ENCODE measurements at places on chromosomes 3 and 15.

DNA sequence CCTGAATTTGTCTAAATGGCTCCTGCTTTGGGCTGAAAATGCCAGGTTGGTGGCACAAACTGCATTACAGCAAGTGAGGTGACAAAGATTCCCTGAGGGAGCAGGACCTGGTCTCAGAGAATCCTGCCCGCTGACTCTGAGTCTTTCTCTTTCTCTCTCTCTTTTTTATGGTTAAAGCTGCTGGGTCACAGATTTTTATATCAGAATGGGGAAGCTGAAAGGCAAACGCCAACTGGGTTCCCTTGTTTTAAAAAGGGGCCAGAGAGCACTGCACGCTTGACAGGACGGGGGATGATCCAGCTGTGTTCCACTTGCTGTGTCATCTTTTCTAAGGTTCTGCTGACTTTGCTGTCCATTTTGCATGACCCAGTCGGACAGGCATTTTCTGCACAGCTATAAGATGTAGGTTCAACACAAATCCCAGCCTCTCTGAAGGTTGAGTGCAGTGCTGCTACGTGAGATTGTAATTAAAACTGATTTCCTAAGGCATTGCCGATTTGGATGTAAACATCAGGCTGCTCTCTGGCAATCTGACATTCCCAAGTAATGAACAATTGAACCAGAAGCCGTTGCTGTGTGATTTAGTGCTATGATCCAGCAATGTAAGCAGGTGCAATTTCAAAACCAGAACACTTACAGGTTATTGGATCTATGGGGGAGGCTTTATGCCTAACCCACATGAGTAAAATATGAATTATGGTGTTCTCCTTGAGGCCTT, 25.8 kb downstream of the ARHGEF3 start:
- DNase-seq, result no peak

GRCh38 chr15:45948181-45948621, 313.4 kb downstream of the SQOR start:
- DNase-seq, result no peak

DNA sequence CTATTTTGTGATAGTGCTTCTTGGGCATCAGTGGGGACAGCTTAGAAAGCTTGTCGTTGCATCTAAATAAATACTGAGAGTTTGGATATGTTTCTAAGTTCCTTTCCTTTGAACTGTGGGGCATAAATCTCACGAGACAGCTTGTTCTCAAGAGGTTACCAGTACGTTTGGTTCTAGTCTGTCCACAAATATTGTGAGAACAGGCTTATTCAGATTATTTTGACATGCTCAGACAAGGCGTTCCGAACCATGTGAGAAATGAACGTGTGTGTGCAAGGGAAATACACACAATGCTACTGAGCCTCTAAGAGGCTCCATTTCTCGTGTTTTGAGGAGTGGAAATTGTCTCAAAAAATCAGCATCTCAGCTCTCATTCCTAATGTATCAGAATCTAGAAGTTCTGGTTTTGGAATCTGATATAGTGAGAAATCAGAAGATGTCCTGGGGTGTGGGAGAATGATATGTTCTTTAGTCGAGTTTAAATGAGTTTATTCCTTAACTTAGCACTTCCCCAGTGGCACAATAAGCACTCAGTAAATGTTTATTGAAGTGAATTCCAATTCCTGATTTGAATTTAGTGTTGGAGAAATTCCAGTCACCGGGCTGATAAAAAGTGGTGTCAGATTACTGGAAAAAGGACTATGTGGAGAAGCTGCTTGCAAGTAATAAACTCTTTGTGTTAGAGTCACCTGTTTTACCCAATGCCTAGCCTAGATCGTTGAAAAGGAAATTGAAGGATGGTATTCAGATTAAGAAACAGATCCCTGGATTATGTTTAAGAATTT, 481.5 kb downstream of the LPP start:
- no peak for DNase-seq

- no peak for DNase-seq
Measured at GRCh38 chr3:180265551-180265950, 228.8 kb upstream of the PEX5L start.

DNA sequence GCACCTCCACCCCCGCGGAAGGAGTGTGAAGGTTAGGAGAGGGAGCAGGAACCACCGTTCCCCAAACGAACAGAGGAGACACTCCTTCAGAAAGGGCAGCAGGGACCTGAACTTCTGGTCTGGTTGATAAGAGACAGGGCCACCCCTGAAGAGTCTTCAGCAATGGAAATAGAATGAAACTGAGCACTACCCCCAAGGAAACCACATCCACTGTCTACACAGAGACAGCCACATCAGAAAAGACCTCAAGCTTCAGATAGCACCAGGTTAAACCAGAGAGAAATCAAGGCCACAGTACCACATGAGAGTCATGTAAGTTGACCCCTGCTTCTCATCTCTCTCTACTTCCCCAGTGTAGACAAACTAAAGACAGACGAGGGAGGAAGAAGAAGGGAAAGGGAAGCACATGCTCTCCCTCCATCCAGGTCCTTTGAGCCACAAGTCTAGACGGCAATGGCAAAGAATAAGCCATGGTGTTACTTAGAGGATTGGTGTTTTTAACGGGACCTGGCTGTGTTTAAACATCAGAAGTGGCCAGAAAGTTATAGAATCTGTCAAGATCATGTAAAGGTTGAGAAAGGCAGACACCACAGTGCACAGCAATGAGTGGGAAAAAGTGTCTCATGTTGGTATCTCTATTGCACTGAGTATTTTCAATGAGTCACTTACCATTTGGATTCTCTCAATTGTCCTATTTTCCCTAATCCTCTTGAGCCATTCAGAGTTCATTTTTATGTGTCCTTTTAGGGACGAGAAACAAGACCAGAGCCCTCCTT, 31.4 kb upstream of the CTNNB1 start:
- DNase-seq, result no peak

DNA sequence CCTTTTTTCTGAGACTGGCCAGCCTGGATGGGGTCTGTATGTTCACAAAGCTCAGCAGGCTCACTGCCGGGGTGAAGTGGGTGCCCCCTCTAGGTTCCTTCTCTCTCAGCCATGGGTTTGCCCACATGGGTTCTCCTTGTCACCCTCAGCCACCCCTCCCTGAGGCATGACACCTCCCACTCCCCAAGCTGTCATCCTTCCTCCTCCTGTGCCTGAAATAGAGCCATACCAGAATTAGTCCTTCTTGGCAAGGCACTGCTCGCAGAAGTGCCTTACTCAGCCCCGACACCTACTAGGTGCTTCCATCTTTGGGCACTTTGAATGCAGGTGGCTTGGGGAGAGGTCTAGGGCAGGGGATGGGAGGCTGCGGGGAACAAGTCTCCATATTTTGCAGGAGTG, 62.9 kb upstream of the SEC13 start:
- no peak for DNase-seq

GRCh38 chr3:197482001-197482400, 73.8 kb downstream of the BDH1 start:
- no peak for DNase-seq

DNA sequence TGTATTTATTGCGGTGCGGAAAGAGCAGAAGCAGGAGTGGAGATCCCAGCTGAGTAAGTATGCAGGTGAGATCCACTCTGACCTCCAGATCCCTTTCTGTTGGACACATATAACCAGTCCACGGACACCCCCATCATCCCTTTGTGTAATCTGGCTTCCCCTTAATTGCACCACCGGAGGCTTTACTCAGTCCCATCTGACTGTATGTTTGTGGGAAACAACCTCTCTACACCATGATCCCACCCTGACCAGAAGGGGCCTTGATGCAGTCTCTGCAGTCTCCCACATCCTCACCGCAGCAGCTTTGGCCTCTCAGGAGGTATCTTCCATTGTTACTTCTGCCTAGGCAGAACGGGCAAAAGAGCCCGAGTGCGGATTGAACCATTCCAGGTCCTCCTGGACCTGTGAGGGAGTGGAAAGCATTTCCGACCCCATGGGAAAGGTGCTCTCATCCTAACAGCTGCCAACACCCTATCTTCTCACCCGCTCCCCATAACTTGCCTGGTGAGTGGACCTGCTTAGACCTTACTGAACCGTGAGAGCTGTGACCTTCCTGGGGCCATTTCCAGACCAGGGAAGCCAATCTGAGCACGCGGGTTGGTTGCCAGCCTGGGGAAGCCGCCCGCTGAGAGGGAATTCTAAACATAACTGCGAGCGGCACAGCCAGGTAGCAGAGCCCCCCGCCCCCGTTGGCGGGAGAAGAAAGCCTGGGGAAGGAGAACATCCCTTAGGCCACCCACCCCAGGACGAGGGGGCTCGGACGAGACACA, 1.1 kb downstream of the SLCO2A1 start:
- no peak for DNase-seq

DNA sequence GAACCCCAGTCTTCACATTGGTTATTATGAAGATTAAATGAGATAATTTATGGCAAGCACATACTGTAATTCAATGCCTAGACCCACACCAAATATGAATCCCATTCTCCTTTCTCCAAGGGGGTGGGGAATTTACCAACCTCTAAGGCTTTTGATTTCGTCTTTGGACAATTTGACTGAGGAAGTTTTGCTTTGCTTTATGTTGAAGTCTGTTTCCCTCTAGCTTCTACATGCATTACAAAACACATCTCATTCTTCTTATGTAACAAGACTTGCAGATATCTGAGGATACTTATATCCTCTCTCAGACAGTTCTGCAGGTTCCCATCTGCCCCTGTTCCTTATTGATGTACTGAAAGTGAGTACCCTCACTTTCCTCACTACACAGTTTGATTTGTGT, 12.2 kb downstream of the CD80 start:
- no peak for DNase-seq

DNA sequence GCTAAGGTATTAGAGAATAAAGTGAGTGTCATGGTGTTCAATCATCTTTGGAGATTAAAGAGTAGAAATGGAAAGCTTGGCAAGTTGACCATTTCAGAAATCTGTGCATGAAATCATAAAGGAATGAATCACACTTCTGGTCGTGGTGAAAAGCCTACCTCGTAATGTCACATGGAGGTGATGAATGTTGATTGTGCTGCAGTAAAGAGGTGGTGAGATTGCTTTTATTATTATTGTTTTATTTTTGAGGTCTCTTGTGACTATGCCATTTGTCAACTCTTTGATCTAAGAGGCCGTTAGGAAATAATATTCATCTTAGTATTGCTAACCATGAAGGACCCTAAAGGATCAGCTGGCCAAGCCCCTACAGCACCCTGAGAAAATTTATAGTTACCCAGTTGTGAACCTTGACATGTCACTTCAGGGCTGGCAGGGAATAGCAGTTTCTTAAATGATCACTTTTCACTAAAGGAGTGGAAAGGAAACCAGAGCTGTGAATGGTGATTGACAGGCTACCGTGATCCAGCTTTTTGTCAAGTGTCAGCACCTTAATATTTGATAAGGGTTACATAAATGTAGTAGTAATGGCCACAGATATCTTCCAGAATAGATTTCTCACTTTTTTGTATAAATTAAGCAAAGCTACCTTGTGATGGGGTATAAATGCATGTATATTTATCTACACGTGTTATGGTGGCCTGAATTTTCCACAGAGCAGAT, 203.9 kb downstream of the PTPRG start:
- no peak for DNase-seq

- DNase-seq, result no peak
Measured at GRCh38 chr3:347581-347980, 151.0 kb downstream of the CHL1 start.

DNA sequence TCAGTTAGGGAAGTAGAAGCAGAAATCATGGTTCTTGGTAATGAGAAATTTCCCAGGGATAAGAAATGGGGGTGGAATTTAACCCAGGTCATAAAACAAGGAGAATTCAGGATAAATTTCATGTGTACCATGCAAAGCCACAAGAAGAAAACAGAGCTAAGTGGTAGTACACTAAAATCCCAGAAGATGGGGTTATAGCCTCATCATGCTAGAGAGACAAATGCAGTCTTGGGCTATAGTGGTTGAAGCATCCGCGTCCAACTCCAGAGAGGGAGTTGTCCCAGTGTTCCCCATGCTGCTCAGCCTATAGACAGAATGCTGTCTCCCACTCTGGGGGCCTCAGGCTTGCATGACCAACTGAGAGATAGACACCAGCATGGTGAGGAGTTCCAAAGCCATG, 36.2 kb upstream of the CLRN1 start:
- DNase-seq, result peak; percentile 33

GRCh38 chr3:104632947-104633346, 733.8 kb upstream of the ALCAM start:
- no peak for DNase-seq

DNA sequence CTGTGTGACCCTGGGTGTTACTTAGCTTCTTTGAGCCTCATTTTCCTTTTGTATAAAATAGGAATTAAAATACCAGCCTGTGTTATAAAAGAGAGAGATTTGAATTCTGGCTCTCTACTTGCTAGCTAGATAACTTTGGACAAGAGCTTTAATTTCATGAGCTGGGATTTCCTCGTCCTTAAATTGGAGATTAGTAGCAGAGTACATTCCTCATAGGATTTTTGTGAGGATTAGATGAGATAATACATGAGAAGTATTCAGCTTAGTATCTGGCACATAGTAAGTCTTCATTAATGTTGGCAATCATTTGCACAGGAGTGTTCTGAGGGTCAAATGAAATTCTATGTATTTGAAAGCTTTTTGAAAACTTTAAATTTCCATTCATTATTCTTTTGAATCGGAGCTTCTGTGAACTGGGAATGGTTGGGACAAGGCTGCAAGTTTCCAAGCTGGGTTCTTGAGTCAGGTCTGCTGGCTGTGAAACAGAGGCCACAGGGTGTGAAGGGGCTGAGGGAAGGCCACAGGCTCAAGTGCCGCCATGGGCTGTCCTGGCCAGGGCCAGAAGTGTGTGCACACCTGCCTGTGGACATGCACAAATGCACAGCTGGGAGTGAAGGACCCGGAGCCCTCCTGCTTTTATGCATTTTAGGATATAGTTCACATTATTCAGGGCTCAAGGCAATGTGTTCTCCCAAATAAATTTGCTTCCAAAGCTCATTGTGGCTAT, 17.2 kb downstream of the ALPK3 start:
- DNase-seq, result no peak

GRCh38 chr15:32152574-32152973, 122.3 kb downstream of the CHRNA7 start:
- no peak for DNase-seq

GRCh38 chr3:95460274-95460673, 1354.1 kb upstream of the EPHA6 start:
- DNase-seq, result no peak

DNA sequence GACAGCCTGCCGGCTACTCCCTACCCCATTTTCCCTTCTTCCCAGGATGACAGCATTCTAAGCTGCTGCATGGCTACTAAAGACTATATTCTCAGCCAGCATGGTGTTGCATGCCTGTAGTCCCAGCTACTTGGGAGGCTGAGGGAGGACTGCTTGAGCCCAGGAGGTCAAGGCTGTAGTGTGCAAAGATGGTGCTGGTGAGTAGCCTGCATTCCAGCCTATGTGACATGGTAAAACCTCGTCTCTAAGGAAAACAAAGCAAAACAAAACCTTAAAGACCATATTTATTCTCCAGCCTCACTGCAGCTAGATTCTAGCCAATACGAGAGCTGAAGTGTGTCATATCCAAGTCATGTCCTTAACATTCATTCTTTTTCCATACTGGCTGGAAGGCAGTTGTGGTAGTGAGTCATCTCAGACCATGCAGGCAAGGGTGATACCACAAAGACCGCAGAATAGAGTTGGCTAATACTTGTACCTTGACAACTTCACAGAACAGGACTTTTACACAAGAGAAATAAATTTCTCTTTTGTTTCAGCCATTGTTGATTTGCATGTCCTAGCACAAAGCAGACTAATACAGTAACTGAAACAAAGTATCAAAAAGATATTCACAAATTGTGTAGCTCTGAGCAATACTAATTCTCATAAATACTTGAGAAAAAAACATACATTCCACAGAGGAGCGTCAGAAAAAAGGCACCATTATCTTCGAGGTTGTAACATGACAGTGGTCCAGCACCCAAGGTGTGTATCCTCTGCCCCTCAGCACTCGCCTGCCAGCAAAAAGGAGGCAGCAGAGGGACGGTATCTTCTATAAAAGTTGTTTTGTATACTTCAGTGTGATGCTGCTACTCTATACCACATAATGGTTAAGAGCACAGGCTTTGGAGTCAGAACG, 14.8 kb downstream of the PBRM1 start:
- peak; percentile 83 for DNase-seq

All from A549 (cell line).